ENCODE measurements at places on chromosomes 7 and 10.

DNA sequence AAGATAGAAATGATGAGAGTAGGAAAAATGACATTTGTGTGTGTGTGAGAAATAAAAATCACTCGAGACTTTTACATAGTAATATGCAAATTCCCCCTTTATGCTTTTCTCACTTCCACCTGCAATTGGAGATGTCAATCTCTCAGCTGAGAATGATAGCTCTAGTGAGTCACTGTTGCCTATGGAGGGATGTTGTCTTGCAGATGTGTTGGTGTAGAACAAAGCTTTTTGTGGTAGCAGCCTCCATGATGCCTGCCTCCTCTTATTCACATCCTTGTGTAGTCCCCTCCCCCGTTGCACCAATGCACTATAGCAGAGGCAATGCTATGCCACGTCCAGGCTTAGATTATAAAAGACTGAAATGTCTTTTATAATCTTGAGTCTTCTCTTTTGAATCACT lies 33.8 kb downstream of the SPAG6 start:
- no peak for DNase-seq

- DNase-seq: no peak
Measured at GRCh38 chr7:145860809-145861208, 255.8 kb upstream of the CNTNAP2 start.

DNA sequence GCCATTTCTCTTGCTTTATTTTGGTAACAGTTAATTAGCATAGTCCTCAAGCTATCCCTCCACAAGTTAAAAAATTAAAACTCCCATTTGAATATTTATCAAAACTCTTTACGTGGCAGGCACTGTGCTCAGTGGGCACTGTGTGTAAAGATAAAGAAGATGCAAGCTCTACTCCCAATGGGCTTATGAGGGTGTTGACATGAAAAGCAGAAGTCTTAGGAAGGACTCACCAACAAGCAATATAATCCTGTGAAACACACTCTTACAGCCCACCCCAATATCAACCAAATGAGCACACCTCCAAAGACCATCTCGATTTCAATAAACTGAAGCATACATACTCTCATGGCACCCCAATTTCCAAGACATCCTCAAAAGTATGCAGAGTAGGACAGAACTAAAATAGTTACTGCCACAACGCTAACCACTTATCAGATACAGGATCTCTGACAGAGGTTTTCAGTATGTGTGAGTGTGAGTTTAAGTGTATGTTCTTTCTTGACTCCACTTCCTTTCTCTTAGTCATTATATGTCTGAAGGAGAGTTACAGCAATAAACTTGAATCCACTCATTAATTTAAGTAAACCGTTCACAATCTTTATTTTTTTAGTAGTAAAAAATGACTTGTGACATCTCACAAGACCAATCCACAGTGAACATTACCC lies 120.0 kb downstream of the PDE1C start:
- DNase-seq: peak; percentile 58

- DNase-seq: peak; percentile 71
Measured at GRCh38 chr10:9253121-9253520, 1198.6 kb downstream of the GATA3 start.

DNA sequence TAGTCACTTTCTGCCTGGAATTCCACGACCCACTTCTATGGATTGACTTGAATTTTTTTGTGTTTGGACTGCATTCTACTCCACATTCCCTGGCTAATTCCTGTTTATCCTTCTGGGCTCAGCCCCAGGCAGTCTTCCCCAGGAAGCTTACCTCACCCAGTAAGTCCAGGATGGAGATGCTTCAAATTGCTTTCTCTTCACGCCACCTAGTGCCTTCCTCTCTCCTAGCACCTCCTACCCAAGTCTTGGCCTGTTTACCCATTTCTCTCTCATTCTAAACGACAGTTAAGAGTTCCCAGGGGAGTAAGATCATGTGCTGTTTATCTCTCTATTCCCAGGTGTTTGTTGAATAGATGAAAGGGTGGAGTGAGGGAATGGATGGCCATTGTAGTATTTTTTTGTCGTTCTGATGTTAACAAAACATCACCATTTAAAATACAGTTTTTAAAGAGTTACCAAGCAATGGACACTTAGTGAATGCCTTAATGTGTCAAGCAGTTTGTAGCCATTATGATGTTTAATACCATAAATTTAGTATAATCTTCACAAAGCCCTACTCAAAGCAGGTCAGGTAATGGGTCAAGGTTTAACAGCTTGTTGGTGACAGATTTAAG lies 45.5 kb upstream of the TARP start:
- DNase-seq: peak; percentile 76

DNA sequence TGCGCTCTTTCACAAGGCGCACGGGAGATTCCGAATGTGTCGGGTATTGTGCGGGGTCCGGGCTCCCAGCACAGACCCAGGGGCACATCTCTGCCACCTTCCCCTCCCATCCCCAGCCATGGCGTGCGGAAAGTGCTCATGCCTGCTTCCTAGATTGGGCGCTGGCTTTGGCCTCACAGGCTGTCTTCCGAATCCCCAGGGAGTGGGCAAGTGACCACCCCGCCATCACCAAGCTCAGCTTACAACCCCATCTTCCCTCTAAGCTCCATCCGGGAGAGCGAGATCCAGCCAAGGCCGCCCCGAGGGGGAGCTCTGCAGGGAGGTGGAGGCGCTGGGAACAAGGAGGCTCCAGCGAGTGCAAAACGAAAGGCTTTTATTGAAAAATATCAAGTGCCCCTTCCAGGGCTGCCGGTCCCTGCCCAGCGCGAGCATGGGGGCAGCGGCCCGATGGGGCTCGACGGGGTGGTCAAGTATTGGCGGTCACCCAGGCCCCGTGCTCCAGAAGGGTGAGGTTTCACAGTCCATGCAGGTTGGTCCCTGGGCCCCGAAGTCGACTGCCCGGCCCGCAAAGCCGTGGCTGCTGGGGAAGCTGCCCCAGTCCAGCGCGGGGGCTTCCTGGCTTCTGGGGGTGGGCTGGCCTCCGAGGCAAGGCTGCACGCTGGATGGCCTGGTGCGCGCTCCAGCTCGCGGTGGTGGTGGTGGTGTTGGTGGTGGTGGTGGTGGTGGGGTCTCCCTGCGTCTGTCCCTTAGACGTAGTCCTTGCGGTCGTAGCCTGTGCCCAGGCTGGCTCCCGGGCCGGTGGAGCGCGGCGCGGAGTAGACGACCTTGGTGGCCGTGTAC lies 1.2 kb downstream of the CLDN3 start:
- no peak for DNase-seq

DNA sequence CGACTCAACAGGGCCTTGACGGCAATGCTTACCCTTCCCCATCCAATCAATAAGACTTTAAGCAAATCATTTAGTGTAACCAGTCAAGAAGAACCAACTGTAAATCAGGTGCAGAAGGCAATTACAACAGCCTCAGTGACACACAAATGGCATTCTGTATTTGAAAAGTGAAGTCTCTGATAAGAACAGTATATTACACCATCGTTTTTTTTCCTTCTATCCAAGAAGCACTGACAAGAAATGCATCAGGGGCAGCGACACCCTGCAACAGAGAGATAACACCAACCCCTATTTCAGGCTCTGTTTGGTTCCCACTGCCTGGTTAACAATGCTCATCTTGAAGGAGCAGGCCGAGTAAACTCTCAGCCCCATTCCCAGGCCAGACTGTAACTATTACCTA lies 204.0 kb upstream of the AOAH start:
- no peak for DNase-seq

GRCh38 chr10:82815680-82816079 lies 940.7 kb downstream of the NRG3 start:
- DNase-seq: no peak

- peak; percentile 73 for DNase-seq
Measured at GRCh38 chr10:108360187-108360586, 1195.7 kb upstream of the SORCS1 start.

- DNase-seq: no peak
Measured at GRCh38 chr10:33100781-33101391, 142.9 kb upstream of the ITGB1 start.

DNA sequence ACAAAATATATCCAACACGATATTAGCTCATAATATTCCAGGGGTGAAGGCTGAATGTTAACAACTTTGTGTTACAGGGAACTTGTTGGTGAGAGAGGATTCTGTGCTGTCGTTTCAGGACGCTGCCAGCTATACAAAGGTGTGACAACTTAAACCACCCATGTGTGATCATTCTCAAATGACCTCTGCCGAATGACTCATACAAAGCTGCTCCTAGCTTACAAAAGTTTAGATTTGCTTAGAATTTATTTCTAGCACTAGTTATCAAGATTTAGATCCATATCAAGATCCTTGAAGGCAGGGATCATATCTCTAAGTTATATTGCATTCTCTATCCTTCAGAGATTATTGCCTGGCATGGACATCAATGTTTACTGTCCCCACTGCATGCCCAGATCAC lies 65.3 kb downstream of the COBL start:
- no peak for DNase-seq

DNA sequence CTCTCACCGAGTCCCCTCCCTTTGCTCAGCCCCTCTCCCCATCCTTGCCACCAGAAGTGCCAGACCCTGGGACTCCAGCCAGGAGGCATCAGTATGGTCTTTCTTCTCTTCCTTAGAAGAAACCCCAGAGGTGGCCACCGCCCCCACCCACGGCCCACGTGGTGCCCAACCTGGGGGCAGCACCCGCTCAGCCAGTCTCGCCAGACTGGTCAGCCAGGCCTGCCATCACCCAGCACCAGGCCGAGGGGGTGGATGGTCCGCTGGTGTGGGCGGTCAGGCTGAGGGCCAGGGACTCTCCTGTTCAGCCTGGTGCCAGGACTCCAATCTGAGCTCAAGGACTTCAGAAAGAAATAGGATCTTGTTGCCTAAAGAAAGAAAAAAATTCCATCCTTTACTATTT lies 5.8 kb upstream of the CLDN4 start:
- DNase-seq: no peak

- no peak for DNase-seq
Measured at GRCh38 chr7:3488829-3489228, 187.8 kb downstream of the SDK1 start.

GRCh38 chr7:28433039-28433438 lies 20.7 kb downstream of the CREB5 start:
- DNase-seq: no peak

DNA sequence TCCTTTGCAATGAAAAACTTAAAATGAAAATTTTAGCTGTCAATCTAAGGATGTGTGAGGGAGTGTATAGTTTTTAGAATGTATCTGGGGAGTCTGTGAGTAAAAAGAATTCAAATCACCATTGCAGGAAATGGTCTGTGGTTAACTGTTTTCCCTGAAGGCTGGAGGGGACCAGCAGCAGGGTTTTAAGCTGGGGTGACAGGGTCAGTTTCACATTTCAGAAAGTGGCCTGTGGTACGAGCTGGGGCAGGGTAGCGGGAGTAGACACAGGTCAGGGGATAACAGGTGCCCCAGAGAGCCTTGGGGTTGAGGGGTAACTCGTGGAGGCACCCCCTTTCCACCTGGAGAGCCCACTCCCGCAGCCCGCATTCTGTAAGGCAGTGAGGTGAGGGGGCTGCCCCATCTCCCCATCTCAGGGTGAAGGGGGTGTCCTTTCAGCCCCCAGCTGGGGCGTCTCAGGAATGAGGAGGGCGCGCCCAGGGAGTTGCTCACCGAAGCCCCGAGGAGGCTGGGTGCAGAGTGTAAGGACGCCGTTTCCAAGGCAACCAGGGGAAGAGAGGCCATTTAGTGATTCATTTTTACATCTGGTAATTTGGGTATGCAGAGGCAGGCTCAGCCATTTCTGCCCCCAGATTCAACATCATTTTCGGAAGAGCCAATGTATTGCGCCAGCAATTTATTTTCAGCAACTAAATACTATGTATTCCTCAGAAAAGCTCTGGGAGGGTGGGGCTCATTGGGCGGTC lies 168.9 kb downstream of the SLIT1 start:
- no peak for DNase-seq

DNA sequence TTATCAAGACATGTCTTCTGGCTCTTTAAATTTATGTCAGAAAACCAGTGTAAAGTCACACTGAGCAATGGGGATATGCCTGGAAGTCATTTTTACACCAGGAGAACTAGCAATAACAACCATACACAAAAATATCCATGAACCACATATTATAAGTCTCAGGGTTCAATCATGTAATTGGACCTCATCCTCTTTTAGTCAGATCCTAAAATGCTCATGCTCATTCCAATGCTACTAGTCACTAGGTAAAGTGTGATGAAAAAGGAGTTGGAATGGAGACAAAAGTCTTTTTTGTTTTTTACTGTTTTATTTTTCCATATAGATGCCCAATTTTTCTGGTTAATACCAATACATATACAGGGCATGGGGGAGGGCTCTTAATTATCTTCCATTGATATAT lies 306.1 kb downstream of the DGKB start:
- DNase-seq: peak; percentile 69

- DNase-seq: peak; percentile 56
Measured at GRCh38 chr10:116287906-116288501, 15.0 kb upstream of the GFRA1 start.

GRCh38 chr7:78099715-78100394 lies 301.3 kb downstream of the PHTF2 start:
- peak; percentile 90 for DNase-seq

GRCh38 chr10:88786032-88786770 lies 16.3 kb upstream of the LIPM start:
- DNase-seq: no peak

- DNase-seq: no peak
Measured at GRCh38 chr7:135998081-135998480, 20.9 kb upstream of the MTPN start.
